ENCODE measurements at places on chromosomes 7 and 10.

GRCh38 chr7:8362723-8363369, 70.6 kb upstream of the NXPH1 start:
- no peak for DNase-seq

DNA sequence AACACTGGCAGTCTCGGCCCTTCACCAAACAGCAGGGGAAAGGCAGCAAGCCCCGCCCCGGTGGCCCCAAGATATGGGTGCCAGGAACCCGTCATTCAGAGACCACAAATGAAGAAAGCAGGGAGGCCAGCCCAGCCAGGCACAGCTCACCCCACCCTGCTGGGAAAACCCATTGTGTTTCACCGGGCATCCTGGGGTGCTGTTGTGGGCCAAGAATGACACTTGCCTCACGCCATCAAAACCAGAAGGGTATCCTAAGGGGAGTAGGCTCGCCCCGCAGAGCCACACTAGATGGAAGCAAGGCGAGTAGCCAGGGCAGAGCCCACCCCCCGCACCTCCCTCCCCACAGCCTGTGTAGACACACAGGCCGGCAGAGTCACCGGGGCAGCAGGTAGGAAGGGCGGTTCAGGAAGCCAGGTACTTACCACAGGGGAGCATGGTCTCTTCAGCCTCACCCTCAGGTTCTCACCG, 72.5 kb upstream of the KCNMA1 start:
- DNase-seq: no peak

GRCh38 chr7:10767771-10768170, 205.9 kb upstream of the PHF14 start:
- no peak for DNase-seq

- DNase-seq: no peak
These were observed 75.5 kb upstream of the STARD3NL start for GRCh38 chr7:38102507-38102906.

GRCh38 chr10:36362257-36362656, 720.2 kb upstream of the FZD8 start:
- no peak for DNase-seq

DNA sequence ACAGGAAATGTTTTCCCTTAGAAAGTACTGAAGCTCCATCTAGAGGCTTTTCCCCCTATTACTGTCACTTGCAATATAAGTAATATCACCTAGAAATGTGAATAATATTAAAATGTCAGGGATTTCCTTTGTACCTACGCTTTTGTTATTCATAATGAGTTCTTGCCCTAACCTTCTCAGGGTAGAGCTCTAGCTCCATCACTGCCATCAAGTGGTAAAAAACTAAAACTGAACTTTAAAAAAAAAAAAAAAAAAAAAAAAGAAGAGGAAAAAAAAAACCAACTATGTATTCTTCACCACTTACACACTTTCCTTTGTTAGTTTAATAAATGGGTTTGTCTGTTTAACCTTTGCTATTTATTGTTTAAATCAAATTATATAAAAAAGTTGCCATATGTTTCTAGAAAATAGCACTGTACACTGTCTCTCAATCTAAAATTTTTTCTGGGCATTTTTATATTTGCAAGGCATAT, 49.9 kb downstream of the DNAJC1 start:
- DNase-seq: no peak

DNA sequence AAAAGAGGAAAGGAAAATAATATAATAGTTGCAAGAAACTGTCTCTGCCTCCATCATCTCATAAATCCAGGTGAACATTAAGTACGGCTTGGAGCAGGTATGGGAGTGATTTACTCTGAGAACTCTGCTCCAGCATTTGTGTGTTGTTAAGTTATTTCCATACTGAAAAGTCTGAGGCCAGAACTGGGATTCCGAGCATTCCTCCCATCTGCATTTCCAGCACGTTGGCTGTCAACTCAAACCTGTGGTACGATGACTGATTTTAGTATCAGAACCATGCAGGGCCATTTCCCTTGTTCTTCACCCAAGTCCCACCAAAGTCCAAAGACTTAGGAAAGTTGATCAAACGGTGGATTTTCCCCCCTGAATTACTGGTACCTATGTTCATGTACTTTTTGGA, 104.9 kb downstream of the CREB5 start:
- DNase-seq: no peak

DNA sequence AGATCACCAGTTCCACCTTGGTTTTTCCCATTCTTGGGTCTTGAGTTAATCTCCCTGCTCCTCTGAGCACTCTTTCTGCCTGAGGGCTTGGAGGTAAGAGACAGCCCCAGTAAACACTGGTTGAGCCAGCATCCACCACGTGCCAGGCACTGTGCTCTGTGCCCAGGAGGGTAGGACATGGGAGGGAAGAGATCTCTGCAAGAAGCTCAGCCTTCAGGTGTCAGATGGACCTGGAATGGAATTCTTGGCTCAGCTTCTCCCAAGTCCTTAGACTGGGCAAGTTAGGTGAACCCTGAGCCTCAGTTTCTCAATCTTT, 2.5 kb downstream of the ZYX start:
- no peak for DNase-seq

DNA sequence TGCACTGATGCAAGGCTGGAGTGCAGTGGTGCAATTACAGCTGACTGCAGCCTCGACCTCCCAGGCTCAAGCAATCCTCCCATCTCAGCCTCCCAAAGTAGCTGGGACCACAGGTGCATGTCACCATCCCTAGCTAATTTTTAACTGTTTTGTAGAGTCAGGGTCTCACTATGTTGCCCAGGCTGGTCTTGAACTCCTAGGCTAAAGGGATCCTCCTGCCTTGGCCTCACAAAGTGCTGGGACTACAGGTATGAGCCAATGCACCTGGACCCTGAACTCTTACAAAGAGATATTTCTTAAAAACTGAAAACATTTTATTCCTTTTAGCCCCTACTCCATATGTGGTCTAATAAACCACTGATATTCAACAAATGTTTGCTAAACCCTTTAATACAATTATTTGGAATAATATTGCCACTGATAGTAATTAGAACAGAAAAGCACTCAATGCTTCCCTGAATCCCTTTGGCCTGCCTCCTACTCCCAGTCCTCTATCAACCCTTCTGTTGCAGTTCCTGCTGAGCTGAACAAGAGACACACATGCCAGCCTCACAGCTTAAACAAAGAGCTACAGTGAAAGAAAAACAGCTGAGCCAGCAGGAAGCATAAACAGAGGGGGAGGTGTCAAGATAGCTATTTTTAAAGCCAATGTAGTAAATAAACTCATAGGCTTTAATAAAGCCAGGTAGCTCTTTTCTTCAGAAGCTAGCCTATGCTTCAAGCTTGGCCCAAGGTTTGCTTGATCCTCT, 7.0 kb upstream of the GNAI1 start:
- no peak for DNase-seq

DNA sequence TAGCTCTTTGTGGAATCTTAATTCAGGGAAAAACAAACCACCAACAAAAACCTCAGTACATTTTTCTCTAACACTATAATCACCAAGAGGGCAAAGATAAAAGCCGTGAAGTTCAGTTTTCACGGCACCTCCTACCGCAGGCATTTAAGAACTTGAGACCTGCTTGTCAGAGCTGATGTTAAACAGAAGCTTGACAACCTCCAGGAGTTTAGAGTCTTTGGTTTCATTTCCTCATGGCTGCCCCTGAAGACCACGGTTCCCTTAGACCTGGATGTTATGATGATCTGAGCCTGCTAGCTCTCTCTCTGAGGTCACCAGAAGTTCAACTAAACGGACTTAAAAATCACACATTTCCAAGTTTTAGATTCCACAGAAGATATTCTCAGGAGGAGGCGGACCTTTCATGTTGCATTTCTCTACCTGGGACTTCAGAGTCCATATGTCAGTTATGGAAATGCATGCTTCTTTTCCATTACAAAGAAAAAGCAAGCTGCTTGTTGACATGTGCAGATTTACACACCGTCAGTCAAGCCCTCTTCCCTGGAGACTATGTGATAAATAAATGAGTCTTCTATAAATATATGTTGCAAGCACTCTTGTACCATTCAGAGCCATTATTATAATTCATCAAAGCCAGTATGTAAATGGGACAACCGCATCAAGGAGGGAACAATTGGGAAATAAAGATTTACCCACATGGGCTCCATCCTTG, 258.0 kb downstream of the GFRA1 start:
- no peak for DNase-seq

DNA sequence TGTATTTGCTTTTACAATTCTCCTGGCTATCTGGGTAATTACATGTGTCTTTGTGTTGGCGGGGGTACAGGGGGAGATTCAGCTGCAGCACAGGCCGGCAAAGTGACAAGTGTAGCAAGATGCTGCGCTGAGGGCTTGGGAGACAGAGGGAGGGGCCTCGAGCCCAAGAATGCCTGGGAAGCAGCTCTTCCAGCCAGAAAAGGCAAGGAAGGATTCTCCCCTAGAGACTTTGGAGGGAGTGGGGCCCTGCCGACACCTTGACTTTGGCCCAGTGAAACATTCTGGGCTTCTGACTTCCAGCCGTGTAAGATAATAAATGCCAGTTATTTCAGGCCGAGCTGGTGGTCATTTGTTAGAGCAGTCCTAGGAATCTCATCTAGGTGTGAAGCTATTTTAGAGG, 7.2 kb upstream of the REPIN1 start:
- no peak for DNase-seq

Measured in stimulated activated CD8-positive, alpha-beta memory T cell treated with anti-CD3 and anti-CD28 coated beads, Interleukin-4, amount 100 ng/mL, for 1 hour (primary cell).